ENCODE measurements at places on chromosomes 7 and 10. TPM values are rescaled to one million over a fixed set of nuclear protein-coding genes. Genes with fewer than 3 reads are reported as not detected.

OR2A12 gene
- total RNA-seq: not detected

CYP2W1 gene
- total RNA-seq: not detected

COL1A2 gene
- 415 TPM for total RNA-seq

DNA sequence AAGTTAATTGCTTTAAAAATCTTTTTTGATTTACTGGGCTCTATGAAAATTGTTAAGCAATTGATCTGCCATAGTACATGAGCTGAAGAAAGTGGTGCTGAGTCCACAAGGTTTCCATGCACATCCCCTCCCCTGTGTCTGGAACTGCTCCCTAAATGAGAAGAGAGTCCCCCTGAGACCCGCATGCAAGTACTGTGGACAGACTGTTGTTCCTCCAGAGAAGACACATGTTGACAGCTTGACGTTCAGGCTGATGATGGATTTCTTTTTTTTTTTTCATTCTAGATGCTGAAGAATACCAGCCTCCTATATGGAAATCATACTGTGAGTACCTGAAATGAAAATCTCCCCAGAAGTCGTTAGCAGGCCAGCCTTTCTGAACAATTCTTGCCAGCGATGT is 159.8 kb downstream of the CHN2 start:
- no peaks in the 10 kb centered on the region for H3K27me3 ChIP-seq
- H3K36me3 ChIP-seq: no peaks in the 10 kb centered on the region
- H3K4me1 ChIP-seq: no peaks in the 10 kb centered on the region
- DNase-seq: no peak
- no peak overlapping the region for H3K27ac ChIP-seq

- H3K27me3 ChIP-seq: no peaks in the 10 kb centered on the region
- H3K27ac ChIP-seq: no peak overlapping the region
- peaks cover 26% of the 10 kb centered on the region for H3K4me1 ChIP-seq
- no peak overlapping the region for H3K4me3 ChIP-seq
These were observed 105.7 kb upstream of the SHH start for GRCh38 chr7:155917836-155918430.

DNA sequence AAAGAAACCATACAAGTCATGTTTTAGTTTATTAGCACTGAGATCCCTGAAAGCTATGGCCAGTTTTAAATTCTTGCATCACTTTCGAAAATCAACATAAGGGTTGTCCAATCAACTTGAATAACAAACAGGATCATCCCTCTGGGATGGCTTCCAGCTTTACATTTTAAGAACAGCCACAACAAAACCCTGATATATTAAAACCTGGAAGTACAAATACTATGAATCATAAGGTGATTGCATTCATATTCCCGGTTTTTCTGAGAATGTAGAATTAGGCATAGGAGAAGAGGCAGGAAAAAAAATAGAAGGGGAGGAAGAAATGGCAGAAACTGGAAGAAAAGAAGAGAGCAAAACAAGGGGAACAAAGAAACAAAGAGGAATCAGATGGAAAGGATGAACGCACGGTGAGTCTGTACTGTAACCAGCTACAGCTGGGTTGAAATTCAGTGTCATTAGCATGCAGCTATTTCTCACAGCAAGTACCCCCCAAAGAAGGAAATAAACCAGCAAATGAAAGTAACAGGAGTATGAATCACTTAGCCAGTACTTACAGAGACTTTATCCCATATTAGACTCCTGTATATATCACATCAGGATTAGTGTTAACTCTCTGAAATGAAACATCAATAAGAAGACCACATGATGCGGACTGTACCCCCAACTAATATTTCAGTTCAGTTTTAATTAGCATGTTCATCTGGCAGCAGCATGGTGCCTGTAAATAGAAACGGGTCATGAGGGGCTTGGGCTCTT is 301.3 kb downstream of the RNLS start:
- peaks cover 15% of the 10 kb centered on the region for H3K4me1 ChIP-seq
- H3K4me3 ChIP-seq: no peak overlapping the region
- DNase-seq: no peak
- H3K27ac ChIP-seq: no peak overlapping the region
- no peaks in the 10 kb centered on the region for H3K27me3 ChIP-seq
- H3K36me3 ChIP-seq: no peaks in the 10 kb centered on the region

DNA sequence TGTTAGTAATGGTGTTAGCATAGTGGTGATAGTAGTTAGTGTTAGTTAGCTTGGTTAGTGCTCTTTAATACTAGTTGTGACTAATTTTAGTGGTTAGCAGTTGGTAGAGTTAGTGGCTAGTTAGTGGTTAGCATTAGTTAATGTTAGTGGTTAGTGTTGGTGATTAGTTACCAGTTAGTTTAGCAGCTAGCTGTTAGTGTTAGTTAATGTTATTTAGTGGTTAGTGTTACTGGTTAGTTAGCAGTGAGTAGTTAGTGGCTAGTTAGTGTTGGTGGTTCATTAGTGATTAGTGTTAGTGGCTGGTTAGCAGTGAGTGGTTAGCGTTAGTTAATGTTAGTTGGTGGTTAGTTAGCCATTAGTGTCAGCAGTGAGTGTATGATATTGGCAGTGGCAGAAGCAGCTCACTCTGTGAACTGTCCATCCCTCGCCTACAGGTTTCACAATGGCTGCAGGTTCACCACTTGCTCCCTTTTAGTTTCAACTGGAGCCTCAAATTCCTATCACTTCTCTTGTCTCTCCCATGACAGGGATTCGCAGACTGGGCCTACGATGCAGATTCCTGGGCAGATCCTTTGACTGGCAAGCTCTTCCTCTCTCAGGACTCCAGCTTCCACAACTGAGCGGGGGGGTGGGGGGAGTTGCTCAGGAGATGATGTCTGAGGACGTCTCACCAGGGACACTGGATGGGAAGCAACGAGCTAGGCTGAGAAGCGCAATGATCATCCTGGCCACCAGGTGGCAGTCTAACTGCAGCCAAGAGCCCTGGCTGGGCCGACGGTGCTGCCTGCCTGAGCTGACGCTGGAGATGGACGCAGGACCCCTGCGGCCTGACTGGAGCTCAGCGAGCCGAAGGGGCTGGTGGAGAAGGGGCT is 19.5 kb downstream of the GHRHR start:
- H3K4me3 ChIP-seq: peak overlapping the region; percentile 37
- no peak overlapping the region for H3K27ac ChIP-seq
- H3K27me3 ChIP-seq: peaks cover 19% of the 10 kb centered on the region
- peaks cover 19% of the 10 kb centered on the region for H3K4me1 ChIP-seq
- H3K36me3 ChIP-seq: no peaks in the 10 kb centered on the region

DNA sequence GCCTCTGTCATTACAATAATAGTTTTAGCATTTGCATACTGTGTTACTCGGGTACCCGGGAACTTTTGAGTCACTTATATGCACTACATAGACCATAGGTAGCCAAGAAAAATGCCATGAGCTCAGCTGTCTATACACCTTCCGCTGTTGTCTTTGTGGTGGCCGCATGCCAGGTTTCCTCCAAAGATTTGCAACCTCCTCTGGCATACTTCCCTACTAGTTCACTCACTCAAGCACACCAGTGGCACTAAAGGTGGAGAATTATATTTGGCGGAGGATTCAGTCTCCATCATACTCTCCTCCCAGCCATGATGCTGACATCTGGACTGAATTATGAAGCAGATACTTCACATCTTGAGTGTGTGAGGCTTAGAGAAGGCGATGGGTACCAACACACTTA is 35.6 kb upstream of the GRB10 start:
- H3K36me3 ChIP-seq: no peaks in the 10 kb centered on the region
- H3K27me3 ChIP-seq: peaks cover 12% of the 10 kb centered on the region
- H3K4me1 ChIP-seq: peaks cover 12% of the 10 kb centered on the region
- no peak overlapping the region for H3K27ac ChIP-seq

GRCh38 chr7:43072530-43072929 is 39.9 kb upstream of the HECW1 start:
- no peaks in the 10 kb centered on the region for H3K27me3 ChIP-seq
- no peak overlapping the region for H3K4me3 ChIP-seq
- no peak for DNase-seq
- no peaks in the 10 kb centered on the region for H3K4me1 ChIP-seq
- H3K36me3 ChIP-seq: no peaks in the 10 kb centered on the region
- H3K27ac ChIP-seq: no peak overlapping the region

GRCh38 chr10:122468307-122468925 is 7.1 kb downstream of the HTRA1 start:
- no peaks in the 10 kb centered on the region for H3K36me3 ChIP-seq
- peaks cover 28% of the 10 kb centered on the region for H3K4me1 ChIP-seq
- no peak overlapping the region for H3K4me3 ChIP-seq
- H3K27me3 ChIP-seq: no peaks in the 10 kb centered on the region

DNA sequence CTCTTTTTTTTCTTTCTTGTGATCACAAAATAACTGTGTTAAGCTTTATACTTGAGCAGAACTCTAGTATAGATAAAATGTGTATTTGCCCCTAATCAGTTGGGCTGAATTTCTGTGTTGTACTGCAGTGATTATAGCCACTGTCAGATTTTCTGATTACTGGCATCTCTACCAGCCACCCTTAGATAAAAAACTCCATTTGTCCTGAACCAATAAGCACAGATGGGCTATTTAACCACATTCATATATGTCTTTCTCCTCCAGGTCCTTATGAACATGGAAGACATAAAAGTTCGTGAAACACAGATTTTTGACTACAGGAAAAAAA is 38.3 kb downstream of the CFAP58 start:
- H3K36me3 ChIP-seq: no peaks in the 10 kb centered on the region
- DNase-seq: no peak
- H3K27ac ChIP-seq: no peak overlapping the region
- no peaks in the 10 kb centered on the region for H3K4me1 ChIP-seq

DNA sequence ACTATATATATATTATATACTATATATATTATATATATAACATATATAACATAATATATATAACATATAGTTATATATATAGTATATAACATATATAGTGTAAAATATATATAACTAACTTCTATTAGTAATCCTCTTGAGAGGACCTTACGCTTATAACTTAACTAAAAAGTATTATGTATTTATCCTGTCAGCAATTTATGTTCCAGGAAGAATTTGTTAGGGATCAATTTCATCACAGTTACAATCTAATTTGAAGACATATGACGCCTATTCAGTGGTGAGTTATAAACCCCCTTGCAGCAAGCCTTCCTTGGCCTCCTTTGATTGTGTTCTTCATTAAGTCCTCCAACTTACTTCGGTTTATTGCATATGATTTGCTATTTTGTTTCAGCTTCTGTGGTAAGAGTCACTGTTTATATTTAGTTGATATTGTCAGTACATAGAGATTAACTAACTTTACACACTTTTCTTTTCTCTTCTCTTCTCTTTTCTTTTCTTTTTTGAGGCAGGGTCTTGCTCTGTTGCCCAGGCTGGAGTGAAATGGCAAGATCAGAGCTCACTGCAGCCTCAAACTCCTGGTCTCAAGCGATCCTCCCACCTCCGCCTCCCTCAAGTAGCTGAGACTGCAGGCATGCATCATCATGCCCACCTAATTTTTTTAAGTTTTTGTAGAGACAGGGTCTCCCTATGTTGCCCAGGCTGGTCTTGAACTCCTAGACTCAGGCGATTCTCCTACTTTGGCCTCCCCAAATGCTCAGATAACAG is 59.7 kb downstream of the ANKRD61 start:
- no peaks in the 10 kb centered on the region for H3K36me3 ChIP-seq
- H3K4me3 ChIP-seq: no peak overlapping the region
- no peaks in the 10 kb centered on the region for H3K4me1 ChIP-seq
- H3K27ac ChIP-seq: no peak overlapping the region
- H3K27me3 ChIP-seq: no peaks in the 10 kb centered on the region
